ENCODE measurements at places on chromosomes 12 and 14.

- DNase-seq: no peak
These were observed 457.7 kb upstream of the TMEM132C start for GRCh38 chr12:127809275-127809674.

GRCh38 chr14:39762576-39763401 is 330.6 kb upstream of the FBXO33 start:
- no peak for DNase-seq

GRCh38 chr14:23537351-23538049 is 14.1 kb downstream of the ZFHX2 start:
- no peak for DNase-seq

GRCh38 chr14:35365130-35366055 is 39.2 kb downstream of the NFKBIA start:
- no peak for DNase-seq

GRCh38 chr14:32497248-32497647 is 168.2 kb downstream of the AKAP6 start:
- DNase-seq: no peak

GRCh38 chr12:124830306-124830705 is 33.4 kb downstream of the SCARB1 start:
- no peak for DNase-seq

- no peak for DNase-seq
These were observed 100.5 kb downstream of the ALG10B start for GRCh38 chr12:38417101-38417500.

DNA sequence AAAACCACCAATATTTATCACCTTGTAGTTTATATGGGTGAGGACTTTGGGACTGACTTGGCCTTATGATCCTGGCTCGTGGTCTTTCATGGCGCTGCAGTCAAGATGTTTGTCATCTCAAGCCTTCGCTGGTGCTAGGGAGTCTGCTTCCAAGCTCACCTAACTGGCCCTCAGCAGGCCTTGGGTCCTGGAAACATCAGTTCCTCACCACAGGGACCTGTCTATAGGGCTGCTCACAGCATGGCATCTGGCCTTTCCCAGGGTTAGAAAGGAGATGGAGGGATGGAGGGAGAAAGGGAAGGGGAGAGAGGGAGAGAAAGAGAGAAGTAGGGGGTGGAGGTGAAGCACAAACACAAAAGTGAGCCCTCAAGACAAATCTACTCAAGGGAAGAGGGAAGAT is 31.7 kb downstream of the VCPKMT start:
- DNase-seq: no peak

DNA sequence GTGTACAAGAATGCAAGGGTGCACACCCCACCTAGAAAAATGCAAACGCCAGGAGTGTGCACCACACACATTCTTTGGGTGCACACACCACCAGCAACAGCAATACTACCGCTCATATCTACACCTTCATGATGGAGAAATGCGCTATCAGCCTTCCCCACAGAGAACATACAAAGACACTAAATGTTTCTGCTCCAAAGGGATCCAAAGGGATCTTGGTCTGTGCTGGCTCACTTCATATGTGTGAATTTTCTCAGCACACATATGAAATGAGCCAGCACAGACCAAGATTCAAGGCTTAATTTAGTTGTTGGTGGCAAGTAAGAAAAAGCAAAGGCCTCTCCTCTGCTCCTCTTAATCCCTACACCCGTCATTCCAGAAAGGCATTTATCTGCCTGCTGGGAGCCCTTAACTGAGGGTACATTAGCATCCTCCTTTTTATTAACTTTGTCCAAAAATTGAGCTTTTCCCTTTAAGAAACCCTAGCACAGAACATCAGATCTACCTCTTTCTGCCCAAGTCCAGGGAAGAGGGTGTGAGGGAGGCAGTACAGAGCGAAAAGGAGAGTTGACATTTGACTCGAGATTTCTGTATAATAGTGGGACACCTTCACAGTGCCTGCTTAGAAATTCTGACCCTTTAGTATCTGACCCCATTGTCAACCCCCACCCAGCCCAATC is 8.3 kb downstream of the BMP4 start:
- DNase-seq: no peak

DNA sequence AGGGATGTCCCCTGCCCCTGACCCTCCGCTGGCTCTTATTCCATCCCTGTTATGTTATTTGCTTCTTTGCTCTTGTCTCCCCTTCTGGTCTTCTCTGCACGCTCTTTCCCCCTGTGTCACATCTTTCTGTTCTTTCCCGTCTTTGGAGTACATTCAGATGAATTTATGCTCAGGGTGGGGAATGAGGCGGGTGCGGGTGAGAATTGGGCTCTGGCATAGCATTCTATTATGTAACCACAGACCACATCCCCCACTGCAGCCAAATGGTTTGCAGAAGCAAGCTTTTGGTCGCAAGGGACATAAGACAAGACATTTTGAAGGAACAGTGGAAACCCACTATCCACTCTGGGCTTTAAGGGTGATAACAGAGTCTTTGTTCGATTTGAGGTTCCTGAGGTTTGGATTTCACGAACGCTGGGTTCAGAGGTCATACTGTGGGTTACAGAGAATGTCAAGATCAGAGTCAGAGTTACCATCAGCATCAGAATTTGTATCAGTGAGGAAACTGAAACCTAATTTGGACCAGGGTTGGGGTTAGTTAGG is 3.8 kb downstream of the ENDOU start:
- no peak for DNase-seq

GRCh38 chr12:105945880-105946279 is 192.9 kb downstream of the NUAK1 start:
- no peak for DNase-seq

GRCh38 chr12:52035190-52035589 is 16.1 kb upstream of the NR4A1 start:
- no peak for DNase-seq

DNA sequence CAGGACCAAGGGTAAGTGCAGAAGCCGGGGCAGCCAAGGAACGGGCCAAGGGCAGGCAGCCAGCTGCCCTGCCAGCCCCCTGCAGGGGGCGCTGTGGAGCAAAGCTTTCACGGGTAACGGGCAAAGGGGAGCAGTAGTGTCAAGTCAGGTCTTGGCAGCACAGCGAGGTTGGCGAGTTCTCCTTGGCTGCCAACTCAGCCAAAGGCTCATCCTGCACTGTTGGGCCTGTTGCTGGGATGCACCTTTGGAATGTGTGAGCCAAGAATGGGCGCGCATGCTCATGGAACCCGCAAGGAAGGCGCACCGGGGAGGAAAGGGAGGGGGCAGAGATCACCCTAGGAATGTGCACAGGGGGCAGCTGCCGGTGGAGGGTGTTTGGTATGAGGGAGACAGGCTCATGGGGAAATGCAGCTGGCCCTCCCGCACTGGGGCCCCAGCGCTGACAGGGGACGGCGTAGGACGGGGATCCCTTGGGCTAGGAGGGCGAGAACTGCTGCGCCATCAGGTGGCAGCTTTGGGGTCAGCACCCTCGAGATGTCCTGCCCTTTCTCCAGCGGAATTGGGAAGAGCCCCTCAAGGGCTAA is 138.0 kb downstream of the ASCL4 start:
- DNase-seq: no peak

DNA sequence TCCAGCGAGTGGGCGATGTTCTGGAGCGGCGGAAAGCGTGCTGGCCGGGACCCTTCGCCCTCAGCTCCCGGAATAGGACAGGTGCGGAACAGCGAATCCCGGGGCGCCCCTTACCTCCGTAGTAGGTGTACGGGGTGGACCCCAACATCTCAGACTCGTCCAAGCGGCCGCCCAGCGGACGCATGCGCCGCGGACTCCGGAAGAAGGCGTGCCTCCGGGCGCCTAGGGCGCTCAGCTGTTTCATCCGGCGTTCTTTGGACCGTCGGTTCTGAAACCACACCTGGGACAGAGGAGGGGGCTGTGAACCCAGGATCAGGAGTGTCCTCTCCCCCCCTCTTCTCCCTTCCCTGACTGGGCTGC is 4.5 kb downstream of the LHX5 start:
- no peak for DNase-seq

DNA sequence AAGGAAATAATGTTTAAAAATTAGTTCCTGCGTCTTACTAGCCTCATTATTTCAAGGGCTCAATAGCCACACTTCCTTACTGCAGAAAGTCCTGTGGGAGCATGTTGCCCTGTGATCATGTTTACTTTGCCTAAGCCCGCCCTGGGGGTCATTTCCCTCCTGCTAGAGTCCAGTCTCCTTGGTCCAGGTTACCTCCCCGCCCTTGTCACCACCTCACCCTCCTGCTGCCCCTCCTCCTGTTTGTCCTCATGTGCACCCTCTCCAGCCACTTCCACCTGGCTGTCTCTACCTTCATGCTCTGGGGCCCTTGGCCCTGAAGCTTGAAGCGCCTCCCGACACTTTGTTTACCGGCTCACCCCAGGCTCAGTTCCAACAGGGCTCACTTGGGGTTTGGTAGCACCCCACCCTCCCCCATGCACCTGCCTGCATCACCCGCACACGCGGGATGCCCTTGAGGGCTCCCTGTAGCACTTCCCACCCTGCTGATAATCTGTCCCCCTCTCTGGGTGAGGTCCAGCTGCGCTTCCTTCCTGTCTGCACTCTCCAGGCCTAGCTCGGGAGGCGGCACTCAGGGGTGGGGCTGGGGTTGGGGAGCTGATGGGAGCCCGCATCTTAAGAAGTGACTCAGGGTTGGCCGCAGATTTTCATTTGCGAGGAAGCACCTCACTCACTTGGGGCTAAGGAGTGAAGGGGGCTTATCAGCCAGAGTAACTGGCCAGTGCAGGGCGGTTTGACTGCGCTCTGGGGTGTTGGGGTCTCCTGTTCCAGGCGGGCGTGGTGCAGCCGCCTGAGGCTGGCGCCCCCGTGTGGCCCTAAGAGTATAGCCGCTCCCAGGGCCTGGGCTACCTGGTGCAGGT is 40.1 kb downstream of the SMIM41 start:
- DNase-seq: no peak

Measured in smooth muscle cell of the brain vasculature (primary cell).